ENCODE measurements at places on chromosomes 7 and 10.

- no peak for DNase-seq
These were observed 809 bp upstream of the OGA start for GRCh38 chr10:101818872-101819633.

- DNase-seq = no peak
These were observed 97.7 kb downstream of the HTR5A start for GRCh38 chr7:155167706-155168365.

DNA sequence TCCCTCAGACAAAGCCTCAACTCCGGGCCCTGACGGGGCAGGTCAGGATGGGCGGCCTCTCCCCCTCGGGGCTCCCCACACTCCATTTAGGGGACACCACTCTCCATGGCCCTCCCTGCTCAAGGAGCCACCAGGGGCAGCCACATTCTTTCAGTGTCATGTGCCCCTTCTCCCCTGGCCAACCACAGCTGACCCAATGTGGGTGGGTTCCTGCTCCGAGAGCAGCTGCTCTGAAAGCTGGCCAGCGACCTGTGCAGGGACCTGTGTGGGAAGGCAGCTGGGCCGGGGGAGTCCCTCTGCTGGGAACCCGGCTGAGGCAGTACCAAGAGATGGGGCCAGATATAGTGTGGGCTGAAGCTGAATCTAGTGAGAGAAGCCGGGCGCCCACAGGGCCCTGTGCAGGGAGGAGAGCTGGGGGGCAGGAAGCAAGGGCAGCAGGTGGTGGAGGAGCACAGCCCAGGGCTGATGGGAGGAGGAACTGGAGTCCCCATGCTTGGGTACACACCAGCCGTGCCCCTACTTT is 40.6 kb upstream of the NPFFR1 start:
- DNase-seq = no peak

DNA sequence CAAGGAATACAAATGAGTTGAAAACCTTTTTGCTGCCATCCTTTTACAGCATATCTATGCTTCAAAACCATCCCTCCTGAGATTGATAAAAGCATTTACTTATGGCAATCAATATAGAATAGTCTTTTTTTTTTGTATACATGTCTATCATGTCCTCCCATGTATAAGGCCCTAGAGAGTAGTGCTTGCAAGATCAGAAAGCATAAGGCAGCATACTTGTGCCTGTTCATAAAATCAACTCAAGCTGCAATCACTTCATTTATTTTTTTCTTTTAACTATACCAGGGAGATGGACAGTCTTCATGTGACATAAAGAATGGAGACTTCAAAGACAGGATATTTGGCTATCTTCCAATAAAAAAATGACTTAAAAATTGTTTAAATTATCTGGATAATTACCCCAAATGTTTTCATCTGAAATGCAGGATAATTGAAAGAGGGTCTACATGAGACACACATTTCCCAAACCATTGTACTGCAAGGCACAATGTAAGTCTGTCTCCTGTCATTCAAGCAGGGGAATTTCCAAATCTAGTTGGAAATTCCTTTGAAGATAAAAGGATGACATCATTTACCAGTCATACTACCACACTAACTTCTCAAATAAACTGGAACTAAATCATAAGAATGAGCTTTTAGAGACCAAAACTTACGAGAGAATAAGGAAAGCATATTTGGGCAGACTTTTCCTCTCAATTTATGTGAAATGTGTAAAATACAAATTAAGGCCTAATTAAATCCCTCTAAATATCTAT is 22.5 kb downstream of the LRRN3 start:
- DNase-seq = no peak

- no peak for DNase-seq
These were observed 7.6 kb downstream of the ITPRID1 start for GRCh38 chr7:31521336-31522010.

- DNase-seq = no peak
These were observed 636.1 kb upstream of the FOXK1 start for GRCh38 chr7:4045975-4046374.

DNA sequence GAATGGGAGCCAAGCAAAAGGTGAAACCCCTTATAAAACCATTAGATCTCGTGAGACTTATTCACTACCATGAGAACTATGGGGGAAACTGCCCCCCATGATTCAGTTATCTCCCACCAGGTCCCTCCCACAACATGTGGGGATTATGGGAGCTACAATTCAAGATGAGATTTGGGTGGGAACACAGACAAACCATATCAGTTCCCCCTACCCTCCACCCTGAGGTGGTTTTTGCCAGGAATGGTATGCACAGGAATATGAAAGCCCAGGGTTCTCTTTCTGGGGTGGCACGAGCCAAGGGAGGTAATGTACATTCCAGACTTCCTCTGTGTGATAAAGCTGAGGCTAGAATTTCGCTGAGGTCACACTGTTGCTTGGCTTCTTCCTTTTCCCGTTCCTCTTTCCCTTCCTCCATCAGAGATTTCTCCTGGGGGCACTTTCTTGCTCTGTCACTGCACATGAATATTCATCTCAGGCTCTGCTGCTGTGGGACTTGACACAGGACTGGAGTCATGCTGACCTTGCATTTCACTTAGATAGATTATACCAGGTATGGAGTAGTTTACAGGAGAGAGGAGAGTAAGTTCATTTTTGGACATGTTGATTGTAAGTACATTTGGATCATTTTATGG is 347.0 kb upstream of the MTPN start:
- DNase-seq = no peak

DNA sequence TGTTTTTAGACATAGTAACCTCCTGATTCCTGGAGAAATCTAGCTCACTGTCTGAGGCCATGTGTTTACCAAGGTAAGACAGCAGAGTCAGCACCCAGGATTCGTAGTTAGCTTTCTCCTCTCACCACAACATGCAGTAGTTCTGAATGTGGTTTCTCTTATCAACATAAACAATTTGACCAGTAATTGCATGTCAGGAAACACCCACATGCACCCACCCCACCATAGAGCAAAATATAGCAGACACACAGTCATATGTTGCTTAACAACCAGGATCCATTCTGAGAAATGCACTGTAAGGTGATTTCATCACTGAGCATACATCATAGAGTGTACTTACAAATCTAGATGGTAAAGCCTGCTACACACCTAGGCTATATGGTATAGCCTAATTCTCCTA is 1004.0 kb downstream of the ANKRD7 start:
- no peak for DNase-seq

GRCh38 chr7:106488465-106488864 is 172.5 kb downstream of the CCDC71L start:
- DNase-seq = no peak

DNA sequence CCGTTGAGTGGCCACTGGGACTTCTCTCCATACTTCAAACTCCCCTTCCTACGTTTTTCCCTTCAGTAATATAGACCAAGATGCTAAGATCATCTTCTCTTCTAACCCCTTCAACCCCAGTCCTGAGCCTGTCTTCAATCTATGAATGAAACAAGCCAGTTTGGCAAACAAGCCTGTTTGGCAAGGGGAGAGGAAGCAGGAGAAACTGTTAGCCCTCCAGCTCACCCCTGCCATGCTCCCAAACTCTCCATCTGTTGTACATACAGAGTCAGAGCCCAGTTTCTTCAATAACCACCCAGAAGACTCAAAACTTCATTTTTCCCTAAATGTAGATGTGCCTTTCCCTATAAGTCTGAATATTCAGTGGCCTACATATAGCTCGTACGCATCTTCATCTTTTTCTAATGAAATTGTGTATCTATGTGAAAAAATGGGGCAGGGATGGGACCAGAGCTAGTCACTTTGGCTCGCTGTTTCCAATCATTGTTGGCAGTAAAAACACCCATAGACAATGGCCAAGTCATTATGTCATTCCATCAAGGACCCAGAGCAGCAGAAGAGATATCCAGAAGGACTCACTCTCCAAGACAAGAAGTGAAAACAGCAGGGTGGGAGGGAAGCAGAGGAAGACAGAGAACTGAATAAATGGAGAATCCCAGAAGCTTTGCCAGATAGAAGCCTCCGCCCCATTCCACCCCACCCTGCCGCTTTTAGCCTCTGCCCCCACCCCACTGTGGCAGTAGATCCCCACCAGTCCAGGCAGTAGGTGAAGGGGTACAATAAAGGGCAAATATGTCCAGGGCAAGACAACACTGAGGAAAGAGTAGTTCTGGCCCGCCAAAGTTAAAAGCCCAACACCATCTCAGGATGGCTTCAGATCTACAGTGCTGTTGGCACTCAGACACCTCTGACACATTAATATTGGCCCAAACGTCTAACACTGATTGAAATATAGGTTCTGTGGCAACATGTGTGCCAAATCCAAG is 87.3 kb downstream of the DOCK4 start:
- DNase-seq = no peak

DNA sequence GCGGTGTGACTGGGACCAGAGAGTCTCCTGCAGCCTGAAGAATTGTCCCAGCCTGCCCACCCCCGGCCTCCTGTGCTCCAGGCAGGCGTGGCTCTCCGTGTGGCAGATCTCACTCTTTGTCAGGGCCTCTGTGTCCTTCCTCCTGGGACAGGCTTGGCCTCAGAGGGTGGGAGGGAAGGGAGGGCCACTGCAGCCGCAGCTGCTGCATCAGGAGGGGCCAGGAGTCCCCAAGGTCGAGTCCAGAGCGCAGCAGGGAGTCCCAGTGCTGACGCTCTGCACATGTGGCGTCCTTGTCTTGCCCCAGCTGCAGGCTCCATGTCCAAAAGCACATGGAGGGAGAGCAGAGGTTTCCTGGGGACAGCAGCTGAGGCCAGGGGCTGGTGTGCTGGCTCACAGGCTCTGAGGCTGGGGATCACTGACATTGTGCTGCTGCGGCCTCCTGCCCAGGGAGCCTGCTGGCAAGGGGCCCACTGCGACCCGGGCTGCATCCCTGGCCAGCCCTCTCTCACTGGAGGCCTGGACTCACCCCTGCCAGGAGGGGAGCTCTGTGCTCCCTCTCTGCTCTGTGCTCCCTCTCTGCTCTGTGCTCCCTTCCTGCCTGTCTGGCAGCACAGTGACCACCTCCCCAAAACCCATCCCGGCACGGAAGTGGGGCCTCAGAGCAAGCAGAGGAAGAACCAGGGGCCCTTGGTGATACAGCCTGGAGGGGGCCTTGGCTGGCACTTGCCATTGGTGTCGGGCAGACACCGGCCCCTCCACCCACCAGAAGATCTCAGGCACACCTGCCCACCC is 114.6 kb upstream of the RET start:
- peak; percentile 74 for DNase-seq

DNA sequence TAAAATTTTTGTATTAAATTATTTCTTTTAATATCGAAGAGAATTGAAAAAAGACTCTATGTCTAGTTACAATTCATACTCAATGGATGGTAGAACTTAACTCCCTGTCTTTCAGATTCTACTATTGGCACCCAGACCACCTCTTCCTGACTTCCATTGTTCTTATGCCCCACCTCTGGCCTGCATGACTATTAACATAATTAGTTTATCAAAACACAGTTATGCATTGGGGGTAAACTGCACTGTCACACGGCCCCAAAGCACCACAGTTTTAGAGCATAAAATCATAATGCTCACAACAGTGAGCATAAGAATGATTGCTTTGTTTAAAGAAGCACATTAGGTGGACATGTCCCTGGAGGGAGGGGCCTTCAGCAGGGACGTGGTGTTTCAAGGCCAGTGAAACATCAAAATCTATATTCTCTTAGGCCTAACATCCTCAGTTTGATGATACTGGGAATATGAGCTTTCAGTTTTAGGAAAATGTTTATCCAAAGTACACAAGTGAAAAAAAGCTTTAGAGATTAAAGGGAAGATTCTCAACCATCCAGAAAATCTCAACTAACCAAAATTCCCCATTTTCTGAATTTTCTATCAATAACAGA is 79.8 kb downstream of the NRP1 start:
- no peak for DNase-seq
